ENCODE measurements at places on chromosomes 4 and X. TPM values are rescaled to one million over a fixed set of nuclear protein-coding genes. Genes with fewer than 3 reads are reported as not detected.

- no peak for DNase-seq
Measured at GRCh38 chr4:163701916-163702315, 207.4 kb downstream of the TMA16 start.

DNA sequence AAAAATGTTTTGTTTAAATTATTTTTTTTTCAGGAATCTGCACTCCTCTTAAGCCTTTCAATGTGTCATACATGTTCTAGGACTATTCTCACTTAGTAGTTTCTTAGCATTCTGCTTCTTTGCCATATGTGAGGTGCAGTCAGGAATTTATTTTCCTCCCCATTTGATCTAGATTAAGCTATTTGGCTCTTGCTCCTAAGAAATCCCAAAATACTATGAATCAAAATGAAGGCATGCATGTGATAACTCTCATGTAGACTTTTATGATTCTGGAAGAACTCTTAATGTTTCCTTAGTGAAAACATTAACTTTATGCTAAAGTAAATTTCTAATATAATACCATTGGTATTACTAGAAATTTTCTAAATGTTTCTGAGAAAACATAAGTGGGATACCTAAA lies 664.5 kb downstream of the RAPGEF2 start:
- no peak for DNase-seq

DNA sequence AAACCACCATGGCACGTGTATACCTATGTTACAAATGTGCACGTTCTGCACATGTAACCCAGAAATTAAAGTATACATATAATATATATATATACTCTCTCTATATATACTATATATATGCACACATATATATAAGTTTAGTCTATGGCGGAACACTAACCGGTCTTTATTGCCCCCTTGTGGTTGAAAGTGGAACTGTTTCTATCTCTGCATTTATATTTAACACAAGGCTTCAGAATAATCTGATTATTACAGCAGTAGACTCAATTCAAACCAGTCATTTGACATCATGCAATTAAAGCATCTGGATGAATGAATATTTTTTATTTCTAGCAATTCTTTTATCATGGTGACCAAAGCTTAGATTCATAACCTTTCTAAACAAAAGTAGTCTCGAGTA lies 14.6 kb downstream of the RAB9B start:
- DNase-seq, result no peak

DNA sequence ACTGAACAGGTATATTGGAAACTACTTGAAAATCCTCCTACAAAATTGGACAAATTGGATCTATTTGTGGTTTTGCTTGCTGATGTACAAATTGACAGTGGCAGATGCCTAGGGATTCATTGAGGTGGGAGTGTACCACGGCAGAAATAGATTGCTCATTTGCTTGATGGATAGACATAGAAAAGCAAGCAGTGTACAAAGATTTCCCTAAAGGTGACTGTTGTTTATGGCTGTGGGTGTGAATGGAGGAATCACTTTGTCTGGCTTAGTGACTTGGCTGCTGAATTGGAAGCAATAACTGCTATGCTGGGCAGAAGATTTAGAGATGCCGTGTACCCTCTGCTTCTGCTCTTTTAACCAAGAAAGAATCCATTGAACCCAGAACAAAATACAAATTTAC lies 191.0 kb upstream of the GRID2 start:
- DNase-seq, result no peak

GRCh38 chrX:71917621-71918343 lies 7.1 kb downstream of the NHSL2 start:
- DNase-seq, result no peak

GRCh38 chr4:160580581-160580980 lies 1477.7 kb downstream of the RAPGEF2 start:
- no peak for DNase-seq

DNA sequence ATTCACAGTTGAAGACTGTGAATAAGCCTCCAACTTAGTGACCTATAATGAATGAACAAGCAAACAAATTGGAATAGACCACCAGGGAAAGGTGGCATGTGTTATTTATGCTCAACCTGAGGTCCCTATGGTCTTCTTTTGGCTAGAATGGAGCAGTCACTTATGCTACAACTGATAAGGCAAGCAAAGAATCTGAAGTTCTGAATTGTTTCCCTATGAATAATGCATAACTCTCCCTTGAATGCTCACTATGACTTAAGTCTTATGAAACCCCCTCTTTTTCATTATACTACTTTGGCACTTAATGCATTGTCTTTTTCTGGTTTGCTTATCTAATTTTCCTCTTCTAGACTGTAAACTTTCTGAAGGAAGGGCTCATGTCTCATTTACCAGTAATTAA lies 2.6 kb downstream of the GIMD1 start:
- DNase-seq, result no peak

GRCh38 chr4:181752516-181752915 lies 490.7 kb upstream of the TENM3 start:
- DNase-seq, result no peak

GRCh38 chr4:133775881-133776280 lies 425.7 kb downstream of the PABPC4L start:
- DNase-seq, result no peak

- DNase-seq, result no peak
Measured at GRCh38 chr4:51885363-51885762, 42.4 kb downstream of the DCUN1D4 start.

GRCh38 chrX:31126205-31126604 lies 54.4 kb upstream of the FTHL17 start:
- no peak for DNase-seq

GRCh38 chrX:66918511-66918910 lies 279.6 kb upstream of the EDA2R start:
- DNase-seq, result no peak

- DNase-seq, result no peak
Measured at GRCh38 chrX:105018865-105019264, 201.6 kb downstream of the TEX13A start.

DNA sequence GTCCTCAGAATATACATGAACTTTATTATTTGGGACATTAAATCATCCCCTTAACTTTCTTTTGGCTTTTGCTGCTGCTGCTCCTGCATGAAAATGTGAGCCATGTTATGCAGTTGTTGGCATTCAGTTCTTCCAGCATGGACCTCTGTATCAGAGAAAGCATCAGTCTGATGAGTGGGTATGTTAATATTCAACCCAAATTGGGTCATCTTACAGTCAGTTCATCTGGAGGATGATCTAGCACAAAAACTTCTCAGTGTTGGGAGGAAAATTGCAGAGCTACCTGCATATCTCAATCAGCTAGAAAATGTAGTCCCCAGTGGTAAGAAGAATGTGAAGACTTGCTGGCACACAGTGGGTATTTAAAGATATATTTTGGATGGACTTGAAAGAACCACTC lies 96.7 kb downstream of the IL1RAPL2 start:
- DNase-seq, result no peak

- DNase-seq, result no peak
Measured at GRCh38 chr4:169045862-169046584, 36.0 kb upstream of the CBR4 start.

GRCh38 chr4:80459918-80460473 lies 124.5 kb downstream of the CFAP299 start:
- no peak for DNase-seq

- no peak for DNase-seq
Measured at GRCh38 chr4:119508281-119508680, 120.3 kb downstream of the PDE5A start.

DNA sequence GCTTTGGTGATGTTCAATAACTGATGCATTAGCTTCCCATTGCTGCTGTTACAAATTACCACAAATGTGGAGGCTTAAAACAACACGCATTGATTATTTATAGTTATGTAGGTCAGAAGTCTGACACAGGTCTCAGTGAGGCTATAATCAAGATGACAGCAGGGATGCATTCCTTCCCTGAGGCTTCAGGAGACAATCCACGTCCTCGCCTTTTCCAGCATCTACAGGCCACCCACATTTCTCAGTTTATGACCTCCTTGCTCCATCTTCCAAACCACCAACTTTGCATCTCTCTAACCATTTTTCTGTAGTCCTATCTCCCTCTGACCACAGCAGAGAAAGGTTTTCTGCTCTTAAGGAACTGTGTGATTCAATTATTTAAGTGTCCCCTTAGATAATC lies 92.5 kb downstream of the GASK1B start:
- no peak for DNase-seq

The ETDA gene
- total RNA-seq, result not detected

The NOX1 gene
- not detected for total RNA-seq

The NPNT gene
- total RNA-seq, result 11.0 TPM

The CRMP1 gene
- total RNA-seq, result 3.4 TPM

The HSFX1 gene
- total RNA-seq, result 1.2 TPM

The GCNA gene
- total RNA-seq, result 9.1 TPM

The ETDB gene
- total RNA-seq, result not detected

The SUPT20HL1 gene
- total RNA-seq, result not detected

The SYTL4 gene
- total RNA-seq, result 21.9 TPM

All from vagina (tissue), 2 donors.